ENCODE measurements at places on chromosomes 12 and 14.

DNA sequence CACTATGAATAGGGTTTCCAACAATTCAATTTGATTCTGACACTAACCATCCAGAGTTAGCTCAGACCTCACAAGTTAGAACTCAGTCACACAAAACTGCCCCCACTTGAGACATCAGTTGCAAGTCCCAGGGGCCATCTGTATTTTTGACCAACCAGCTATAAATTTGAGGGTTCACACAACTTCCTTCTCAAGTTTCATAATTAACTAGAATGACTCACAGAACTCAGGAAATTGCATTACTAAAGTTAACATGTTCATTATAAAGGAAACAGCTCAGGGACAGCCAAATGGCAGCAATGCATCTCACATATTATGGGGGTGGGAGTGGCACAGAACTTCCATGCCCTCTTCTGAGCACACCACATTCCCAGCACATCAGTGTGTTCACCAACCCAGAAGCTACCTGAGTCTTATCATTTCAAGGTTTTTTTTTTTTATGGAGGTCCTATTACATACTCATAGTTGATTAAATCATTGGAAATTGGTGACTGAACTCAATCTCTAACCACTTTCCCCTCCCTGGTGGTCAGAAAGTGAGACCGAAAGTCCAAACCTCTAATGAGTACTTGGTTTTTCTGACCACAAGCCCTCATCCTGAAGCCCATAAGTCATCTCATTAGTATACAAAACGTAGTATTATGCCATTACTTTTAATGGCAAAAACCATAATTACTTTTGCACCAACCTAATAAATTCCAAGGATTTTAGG is 1721.5 kb upstream of the SEL1L start:
- DNase-seq: no peak

- no peak for DNase-seq
These were observed 855.8 kb downstream of the FSCB start for GRCh38 chr14:43651185-43651787.

- DNase-seq: peak; percentile 64
These were observed 1.4 kb downstream of the JPH4 start for GRCh38 chr14:23577004-23577681.

DNA sequence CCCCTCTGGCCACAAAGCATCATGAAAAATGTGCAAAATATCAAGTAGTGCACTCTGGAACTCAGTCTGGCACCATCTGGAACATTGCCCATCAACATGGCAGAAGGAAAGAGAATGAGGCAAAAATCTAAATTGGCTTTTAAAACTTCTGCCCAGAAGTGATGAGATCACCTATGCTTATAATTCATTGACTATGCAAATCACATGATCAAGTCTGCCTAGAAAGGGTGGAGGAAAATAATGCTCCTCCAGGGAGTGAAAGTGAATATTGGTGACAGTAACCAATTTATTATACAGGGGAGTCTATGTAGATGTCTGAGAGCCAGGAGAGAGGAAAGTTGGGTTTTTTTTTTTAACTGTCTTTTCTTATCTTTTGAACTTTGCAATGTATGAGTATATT is 73.3 kb upstream of the HIF1A start:
- DNase-seq: no peak

- DNase-seq: no peak
These were observed 52.9 kb downstream of the SH2B3 start for GRCh38 chr12:111458546-111459172.

DNA sequence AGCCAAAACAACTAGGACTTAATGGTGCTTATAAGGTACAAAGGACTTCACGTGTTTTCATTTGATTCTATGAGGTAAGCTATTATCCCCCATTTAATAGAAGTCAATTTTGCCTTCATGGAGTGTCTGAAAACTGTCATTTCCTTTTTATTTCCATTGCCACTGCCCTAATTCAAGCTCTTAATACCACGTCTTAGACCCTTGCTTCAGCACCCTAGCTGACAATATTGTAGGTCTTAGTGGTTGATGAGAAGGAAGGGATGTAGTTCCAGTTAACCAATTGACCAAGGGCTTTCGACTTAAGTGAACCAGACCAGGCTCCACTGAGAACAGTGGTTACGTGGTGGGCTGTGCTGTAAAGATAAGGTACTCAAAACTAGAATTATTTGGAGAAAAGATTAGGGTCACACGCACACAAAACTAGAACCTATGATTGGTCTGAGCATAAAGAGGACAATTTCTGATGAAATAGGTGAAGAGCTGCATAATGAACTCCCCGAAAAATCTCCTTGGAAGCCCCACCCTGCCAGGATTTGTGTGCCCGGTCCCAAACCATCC is 9.6 kb upstream of the ASIC1 start:
- no peak for DNase-seq

- no peak for DNase-seq
These were observed 25.4 kb downstream of the NEK9 start for GRCh38 chr14:75101491-75101890.

GRCh38 chr14:81164167-81164774 is 56.5 kb downstream of the GTF2A1 start:
- peak; percentile 88 for DNase-seq

DNA sequence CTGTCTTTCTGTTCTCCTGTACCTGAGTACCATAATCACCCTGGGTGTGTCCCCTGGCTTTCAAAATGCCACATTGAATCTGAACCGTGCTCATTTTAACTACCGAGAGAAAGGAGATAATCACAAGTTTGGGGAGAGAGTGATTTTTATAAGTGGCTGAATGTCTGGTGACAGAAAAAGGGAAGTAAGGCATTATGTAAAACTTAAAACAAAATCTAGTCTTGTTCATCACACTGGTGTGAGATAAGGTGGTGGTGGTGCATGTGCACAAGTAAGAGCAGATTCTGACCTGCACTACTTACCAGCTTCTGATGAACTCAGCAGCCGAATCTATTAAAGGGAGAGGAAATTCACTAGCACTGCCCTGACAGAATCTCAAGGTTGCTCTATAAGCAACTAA is 56.3 kb downstream of the SPPL3 start:
- DNase-seq: no peak

Measured in adrenal gland (tissue), 19 donors.